ENCODE measurements at places on chromosomes 2 and 18. TPM values are rescaled to one million over a fixed set of nuclear protein-coding genes. Genes with fewer than 3 reads are reported as not detected.

DNA sequence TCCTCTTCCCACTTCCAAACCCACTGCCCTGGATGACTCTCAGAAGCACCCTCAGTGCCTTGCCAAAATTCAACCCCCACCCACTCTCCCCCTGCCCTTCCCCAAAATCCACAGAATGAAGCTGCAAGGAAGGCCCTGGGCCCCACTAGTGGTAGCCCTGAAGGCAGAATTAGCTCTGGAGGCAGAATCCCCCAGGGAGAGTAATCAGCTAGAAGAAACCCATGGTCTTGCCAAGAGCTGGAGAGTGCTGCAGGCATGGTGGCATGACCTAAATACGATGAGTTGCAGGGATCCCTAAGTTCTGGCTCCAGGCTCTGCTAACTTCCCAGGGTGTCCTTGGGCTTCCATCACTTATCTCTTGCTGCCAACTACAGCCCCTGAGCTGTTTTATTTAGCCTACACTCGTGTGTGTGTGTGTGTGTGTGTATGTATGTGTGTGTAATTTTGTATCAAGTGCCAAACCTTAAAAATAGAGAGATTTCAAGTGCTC is 7.9 kb downstream of the GAD1 start:
- DNase-seq, result no peak

The ANKRD30B gene
- total RNA-seq, result not detected

The RNU2-63P gene
- not detected for total RNA-seq

The ATOH8 gene
- total RNA-seq, result 25.8 TPM

GRCh38 chr18:41244591-41245037 is 710.4 kb upstream of the PIK3C3 start:
- DNase-seq, result no peak

The ASAP2 gene
- total RNA-seq, result 5.5 TPM

The HOXD1 gene
- 1.3 TPM for total RNA-seq

- DNase-seq, result peak; percentile 65
Measured at GRCh38 chr18:48840491-48840877, 110.3 kb downstream of the SMAD7 start.

The PLB1 gene
- 2.4 TPM for total RNA-seq

The IL18RAP gene
- not detected for total RNA-seq

The CAPN14 gene
- total RNA-seq, result not detected

- DNase-seq, result peak; percentile 96
Measured at GRCh38 chr2:181662287-181662686, 5.4 kb upstream of the CERKL start.

The MRPL33 gene
- total RNA-seq, result 68.1 TPM

Data from G401 (cell line).